ENCODE measurements at places on chromosomes 1 and 21.

GRCh38 chr1:153792631-153793041 lies 17.4 kb downstream of the SLC27A3 start:
- no peak for DNase-seq

DNA sequence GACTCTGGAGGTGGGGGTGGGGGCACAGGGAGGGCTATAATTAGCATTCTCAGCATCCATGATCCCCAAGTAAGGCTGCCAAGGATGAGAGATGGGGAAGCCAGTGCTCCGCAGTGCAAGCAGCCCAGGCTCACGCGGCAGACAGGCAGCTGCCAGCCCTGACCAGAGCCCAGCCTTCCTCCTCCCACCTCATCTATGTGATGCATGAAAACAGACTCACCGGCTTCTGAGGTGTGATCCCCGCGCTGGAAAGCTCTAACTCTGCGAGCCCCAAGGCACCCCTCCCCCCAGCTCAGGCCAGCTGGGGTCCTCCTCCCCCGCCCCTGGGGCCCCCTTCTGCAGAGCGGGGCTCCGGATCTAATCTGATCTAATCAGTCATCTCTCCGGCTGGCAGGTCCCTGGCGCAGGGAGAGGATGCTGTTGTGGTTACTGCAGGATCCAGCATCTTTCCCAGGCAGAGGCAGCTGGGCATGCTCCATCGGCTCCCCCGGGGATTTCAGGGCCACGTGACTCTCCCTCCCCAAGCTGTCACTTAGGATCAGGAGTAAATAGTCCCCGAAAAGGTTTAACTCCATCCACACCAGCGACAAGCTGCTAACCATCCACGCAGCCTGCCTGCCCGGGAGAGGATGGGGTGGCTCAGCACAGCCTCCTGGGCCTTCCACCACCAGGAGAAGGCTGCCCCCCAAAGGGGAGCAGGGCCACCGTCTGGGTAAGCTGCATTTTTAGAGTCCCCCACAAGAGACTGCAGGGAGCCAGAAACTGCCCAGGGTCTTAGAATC lies at the start of gene PLEKHA6:
TSS of gene PLEKHA6 (minus strand) at position 456 of the 782 bp plus-strand sequence. CDS start 86,202 bp downstream, outside the sequence.
- no peak for DNase-seq

DNA sequence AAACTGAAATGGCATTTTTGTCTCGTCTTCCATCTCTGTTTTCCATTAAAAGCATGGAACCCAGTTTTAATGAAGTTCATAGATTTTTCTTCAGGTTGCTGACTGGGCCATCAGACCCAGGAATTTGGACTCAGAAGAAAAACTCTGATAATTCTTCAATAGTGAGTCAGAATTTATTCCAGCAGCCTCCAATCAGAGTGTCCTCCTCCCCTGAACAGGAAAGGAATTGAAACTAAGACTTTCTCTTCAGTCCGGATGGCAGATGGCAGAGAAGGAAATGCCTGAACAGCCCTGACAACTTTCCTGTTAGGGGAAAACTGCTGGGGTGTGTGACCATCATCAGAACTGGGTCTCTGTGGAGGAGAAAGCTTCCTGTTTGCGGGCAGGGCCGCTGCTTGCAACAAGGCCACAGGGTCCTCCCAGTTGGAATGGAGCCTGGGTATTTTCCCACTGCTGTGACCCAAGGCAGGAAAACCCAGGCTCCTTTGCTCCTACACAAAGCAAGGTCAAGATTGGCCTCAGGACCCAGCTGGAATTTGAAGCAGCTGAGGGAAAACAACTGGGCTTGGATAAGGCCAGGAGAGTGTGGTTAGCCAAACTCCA lies 20.7 kb downstream of the CD34 start:
- peak; percentile 69 for DNase-seq

DNA sequence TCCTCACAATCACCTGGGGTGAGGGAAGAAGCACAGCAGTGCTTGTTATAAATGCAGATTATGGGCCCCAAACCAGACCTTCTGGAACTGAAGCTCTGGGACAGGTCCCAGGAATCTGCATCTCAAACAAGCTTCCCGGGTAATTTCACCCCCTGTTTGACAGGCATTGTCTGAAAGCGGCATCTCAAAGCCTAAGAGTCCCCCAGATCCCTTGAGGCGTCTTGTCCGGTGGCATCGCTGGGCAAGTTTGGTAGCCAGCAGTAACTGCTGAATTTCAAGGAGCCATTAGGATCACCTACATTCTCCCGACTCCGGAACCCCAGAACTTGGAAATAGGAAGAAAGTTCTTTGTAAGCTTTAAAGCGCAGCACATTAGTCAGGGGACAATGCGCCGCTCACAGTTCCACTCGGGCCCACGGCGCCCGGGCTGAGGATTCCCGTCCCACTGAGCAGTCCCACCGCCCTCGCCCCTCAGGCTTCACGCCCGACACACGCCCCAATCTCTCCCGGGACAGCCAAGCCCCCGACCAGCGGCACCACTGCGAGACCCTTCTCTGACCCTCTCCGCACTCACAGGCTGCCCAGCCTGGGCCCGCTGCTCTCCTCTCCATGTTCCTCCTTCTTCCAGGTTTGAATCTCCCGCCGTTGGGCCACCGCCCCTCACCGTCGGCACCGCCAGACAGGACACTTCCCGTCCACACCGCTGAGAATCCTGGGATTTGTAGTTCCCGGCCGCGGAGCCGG lies at the start of gene IQGAP3:
TSS of gene IQGAP3 (minus strand) at position 647 of the 744 bp plus-strand sequence. CDS start at position 611, 36 bp downstream.
- peak; percentile 55 for DNase-seq

DNA sequence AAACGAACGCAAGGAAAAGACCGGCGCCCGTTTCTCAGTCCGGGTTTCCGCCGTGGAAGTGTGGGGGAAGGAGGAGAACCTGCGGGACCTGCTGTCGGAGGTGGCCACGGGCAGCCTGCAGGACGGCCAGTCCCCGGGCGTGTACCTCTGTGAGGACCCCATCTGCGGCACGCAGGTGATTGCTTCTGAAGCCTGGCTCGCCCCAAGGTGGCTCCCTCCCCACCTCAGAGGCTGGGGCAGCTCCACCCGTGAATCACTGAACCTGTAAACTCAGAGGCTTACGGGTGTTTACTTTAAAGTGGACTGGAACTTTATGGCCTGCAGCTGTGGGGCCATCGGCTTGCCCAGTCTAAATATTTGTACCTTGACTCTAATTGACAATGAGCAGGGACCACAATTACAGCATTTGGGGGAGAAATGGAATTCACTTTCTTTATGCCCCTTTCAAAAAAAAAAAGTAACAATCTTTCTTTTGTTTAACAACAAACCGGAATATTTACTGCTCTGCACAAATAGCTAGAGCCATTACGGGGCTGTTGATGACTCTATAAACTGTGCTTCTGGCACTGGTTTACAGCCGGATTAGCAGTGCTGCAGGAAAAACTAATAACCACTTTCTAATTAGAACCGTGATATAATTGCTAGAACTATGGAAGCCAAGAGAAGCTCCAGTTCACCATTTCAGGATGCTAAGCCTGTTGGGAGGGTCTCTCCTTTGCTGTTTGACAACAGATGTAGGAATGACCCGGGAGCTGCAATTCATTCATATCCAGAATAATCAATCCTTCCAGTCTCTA lies 454.8 kb downstream of the KIF26B start:
- no peak for DNase-seq

DNA sequence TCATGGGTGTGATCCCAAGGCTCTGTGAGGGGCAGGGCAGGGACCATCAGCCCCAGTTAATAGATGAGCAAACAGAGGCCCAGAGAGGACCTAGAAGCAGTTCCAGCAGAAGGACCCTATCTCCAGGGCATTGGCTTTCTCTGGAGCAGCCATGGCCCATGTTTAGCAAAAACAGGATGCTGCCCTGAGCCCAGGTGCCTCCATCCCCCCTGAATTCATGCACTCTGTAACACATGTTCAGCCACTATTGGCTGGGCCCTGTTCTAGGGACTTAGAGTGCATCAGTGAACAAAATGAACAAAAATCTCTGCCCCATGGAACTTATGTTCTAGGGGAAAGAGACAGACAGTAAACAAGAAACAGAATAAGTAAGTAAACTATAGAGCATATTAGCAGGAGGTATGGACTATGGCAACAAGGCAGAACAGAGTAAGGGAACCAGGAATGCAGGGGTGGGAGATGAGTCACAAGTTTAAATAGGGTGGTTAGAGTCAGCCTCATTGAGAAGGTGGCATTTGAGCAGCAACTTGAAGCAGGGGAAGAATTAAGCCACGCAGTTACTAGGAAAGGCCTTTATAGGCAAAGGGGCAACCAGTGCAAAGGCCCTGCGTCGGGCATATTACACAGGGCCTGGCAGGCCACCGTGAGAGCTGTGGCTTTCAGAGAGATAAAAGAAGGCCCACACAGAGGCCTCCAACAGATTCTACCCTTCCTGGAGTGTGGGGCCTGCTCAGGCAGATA lies 185.9 kb upstream of the EDN2 start:
- no peak for DNase-seq

- no peak for DNase-seq
These were observed 42.0 kb downstream of the ADSS2 start for GRCh38 chr1:244409701-244410100.

GRCh38 chr1:68314151-68314780 lies 81.9 kb upstream of the WLS start:
- DNase-seq: no peak

- DNase-seq: no peak
These were observed 57.4 kb downstream of the BRINP2 start for GRCh38 chr1:177227978-177228692.

- no peak for DNase-seq
These were observed 16.8 kb downstream of the DHX9 start for GRCh38 chr1:182855911-182856310.

GRCh38 chr1:58123051-58123450 lies 423.5 kb downstream of the OMA1 start:
- DNase-seq: no peak

GRCh38 chr1:11341901-11342552 lies 69.0 kb downstream of the UBIAD1 start:
- DNase-seq: no peak

DNA sequence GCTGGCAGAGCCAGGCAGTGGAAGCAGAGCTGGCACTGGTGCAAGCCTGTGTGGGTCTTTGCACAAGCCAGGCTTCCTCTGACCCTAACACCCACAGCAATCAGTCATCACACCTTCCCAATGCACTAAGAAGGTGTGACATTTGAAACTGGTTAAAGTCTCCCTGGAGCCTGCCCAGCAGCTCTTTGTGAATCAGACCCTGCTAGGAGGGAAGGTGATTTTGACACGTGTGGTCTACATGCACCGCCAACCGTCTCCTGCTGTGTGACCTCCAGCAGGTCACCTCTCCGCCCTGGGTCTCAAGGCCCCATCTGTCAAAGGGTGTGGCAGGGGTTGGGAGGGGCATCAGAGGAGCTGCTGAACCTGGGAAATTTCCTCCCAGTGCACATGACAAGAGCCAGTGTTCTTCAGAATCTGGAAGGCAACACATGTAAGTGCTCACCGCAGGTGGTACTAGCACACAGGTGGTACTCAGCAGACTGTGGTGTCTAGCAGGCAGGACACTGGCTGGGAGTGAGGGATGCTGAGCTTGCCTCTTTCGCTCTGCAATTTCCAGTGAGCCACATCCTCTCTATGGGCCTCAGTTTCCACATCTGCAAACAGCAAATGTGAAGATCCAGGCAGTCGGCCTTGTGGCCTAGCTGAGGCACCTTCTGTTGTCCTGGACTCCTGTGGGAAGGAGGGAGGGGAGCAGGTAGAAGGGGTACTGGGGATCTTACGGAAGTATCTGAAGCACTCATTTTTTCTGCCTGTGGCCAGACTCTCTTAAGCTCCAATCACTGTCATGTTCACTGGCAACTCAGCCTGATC lies 123.2 kb downstream of the DMRTB1 start:
- no peak for DNase-seq

DNA sequence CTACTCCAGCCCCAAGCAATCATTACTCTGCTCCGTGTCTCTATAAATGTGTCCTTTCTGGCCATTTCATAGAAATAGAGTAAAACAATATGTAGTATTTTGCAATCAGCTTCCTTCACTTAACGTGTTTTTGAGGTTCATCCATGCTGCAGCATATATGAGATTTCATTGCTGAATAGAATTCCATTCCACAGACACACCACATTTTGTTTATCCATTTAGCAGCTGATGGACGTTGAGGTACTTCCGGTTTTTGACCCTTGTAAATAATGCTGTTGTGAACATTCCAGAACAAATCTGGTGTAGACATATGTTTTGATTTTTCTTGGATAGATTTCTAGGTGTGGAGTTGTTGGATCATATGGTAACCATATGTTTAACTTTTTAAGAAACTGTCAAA lies 30.7 kb downstream of the ADAM30 start:
- DNase-seq: no peak

DNA sequence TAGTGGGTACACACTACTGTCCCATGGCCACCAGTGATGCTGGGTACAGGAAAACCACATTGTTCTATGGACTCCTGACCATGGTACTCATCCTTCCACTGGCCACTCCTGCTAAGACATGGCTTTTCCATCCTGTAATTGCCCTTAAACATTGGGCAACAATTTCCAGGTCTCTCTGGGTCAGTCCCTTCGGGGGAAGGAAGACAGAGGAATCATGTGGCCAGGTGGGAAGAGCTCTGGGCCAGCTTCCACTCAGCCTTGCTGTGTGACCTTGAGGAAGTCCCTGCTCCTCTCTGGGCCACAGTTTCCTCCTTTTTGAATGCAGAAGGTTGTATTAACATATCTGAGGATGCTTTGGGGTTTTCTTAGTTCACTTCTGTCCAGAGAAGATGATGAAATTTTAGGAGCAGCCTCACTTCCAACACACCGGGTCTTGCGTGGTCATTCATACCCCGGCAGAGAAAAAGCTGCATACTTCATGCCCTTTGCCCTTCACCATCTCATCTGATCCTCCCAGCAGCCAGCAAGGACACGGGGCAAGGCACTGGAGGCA lies 50.8 kb downstream of the SRRM1 start:
- DNase-seq: no peak

DNA sequence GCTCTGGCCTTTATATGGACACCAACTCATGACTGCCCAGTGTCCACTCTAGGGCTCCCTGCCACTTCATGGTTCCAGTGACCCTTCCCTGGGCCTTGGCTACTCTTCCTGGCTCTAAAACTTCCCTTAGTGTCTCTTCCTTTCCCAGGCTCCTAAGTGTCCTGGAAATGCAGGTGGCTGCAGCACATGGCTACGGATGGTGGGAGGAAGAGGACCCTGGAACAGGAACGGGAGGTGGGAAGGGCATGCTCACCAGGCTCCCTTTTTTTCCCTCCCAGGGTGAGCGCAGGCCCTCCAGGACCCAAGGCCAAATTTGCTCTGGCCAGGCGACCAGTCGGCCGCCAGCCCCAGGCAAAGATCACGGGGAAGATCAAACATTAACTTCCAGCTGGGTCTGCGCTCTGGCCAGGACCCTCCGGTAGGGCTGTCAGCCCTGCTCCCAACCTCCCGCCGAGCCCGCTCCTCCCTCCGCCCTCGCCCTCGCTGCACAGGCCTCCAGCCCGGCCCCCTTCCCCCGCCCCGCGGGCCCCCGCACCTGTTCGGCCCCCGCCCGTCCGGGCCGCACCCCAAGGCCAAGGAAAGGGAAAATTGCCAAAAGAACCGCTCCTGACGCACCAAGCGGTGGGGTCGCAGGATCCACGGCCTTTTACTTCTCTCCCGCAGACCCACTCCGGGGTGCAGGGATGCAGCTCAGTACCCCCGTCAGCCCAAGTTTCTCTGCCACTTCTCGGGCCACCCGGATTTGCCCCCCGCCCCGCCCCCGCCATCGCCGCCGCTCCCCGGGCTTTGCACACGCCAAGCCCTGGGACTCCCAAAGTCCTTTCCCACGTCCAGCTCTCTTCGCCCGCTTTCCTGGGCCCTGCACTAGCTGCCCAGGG lies 894 bp downstream of the TCEA3 start:
- no peak for DNase-seq
